ENCODE measurements at places on chromosomes 3 and 15.

GRCh38 chr3:123893012-123893411 lies 8.9 kb upstream of the MYLK start:
- no peak for DNase-seq

GRCh38 chr3:95351158-95351557 lies 1288.3 kb downstream of the NSUN3 start:
- DNase-seq = no peak

DNA sequence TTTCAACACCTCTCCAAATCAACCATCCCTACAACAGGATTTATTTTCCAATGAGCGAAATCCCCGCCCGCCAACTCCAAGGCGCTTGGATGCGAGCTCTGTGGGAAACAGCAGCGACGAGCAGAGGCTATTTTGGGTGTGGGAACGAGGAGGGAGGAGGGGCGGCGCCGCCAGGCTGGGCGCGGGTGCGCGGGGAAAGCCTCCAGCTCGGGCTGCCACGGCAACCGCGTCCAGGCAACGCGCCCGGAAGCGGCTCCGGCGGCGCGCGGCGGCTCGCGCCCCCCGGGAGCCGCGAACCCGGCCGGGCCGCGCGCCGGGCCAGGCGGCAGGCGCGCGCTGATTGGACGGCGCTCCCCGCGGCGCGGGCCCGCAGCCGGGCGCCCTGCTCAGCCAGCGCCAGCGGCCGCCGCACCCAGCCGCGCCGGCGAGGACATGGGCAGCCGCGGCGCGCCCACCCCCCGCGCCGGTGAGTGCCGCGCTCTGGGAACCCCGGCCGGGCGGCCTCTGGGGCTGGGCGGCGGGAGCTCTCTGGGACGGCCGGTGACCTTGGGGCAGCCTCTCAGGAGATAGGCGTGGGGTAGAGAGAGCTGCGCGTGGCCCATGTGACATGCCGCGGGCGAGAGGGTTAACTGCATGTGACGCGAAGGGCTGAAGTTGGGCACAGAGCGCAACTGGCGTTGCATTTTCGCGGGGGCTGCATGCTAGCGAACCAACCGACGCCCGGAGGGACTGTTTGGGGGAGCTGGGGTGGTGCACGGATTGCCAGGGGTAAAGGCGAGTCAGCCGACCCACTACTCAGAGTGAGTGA lies at the start of gene FAM81A:
FAM81A (plus strand) TSS at position 370 of the 808 bp plus-strand sequence. CDS start 20,441 bp downstream, outside the sequence.
- DNase-seq = peak; percentile 39

DNA sequence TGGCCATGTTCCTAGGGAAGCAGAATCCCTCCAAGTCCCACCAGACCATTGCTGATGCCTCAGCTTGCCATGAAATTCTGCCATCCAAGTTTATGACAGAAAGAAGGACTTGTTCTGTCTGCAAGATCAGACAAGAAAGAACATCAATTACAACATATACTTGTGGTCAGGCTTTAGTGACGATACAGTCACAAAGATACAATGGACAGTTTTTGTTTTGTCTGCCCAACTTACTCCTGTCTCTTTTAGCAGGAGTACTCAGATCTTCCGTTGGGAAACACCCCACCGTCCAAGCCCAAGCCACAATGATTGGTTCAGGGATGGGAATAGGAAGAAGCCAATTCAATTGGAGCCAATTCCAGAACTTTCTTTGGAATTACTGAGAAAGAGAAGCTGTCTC lies 15.7 kb downstream of the KLHL6 start:
- DNase-seq = no peak

DNA sequence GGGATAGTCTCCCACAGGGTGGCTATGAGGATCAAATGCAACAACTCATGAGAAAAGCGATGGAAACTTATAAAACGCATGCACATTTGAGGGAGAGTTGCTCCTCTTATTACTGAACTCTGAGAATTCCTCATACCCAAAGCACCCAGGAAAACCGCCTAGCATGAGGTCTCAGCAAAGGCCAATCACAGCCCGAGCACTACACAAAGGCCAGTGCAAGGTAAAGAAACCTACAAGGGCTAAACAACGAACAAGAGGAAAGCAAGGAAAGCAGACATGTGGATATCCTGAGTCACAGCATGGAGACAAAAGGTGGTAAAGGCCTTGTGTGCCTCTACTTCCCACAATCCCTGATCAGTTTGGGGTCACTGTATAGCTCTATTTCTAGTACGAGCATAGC lies 7.1 kb downstream of the RAB43 start:
- no peak for DNase-seq

DNA sequence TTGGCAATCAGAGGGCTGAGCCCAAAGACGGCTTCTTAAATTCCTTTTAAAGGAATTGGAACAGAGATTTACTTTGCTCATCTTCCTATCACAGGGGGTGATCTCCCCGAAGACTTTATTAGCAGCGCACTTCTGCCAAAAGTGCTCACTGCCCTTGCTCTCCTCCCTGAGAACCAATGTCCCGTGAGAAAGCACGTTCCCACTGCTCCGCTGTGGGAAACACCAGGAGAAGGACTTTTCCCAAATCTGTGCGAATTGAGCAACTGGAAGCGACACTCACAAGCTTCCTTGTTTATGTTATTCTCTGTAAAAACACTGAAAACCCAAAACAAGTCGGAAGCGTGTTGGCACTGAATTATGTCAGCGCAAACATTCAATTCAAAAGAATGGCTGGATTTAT lies 670.8 kb upstream of the NR2F2 start:
- no peak for DNase-seq

GRCh38 chr3:51580418-51580817 lies 41.9 kb downstream of the RAD54L2 start:
- DNase-seq = no peak

- no peak for DNase-seq
Observed at GRCh38 chr3:31405515-31405914, 127.2 kb upstream of the STT3B start.

GRCh38 chr3:132785292-132785691 lies 63.1 kb upstream of the NPHP3 start:
- DNase-seq = no peak

- no peak for DNase-seq
Observed at GRCh38 chr3:150035301-150035779, 64.6 kb upstream of the PFN2 start.

DNA sequence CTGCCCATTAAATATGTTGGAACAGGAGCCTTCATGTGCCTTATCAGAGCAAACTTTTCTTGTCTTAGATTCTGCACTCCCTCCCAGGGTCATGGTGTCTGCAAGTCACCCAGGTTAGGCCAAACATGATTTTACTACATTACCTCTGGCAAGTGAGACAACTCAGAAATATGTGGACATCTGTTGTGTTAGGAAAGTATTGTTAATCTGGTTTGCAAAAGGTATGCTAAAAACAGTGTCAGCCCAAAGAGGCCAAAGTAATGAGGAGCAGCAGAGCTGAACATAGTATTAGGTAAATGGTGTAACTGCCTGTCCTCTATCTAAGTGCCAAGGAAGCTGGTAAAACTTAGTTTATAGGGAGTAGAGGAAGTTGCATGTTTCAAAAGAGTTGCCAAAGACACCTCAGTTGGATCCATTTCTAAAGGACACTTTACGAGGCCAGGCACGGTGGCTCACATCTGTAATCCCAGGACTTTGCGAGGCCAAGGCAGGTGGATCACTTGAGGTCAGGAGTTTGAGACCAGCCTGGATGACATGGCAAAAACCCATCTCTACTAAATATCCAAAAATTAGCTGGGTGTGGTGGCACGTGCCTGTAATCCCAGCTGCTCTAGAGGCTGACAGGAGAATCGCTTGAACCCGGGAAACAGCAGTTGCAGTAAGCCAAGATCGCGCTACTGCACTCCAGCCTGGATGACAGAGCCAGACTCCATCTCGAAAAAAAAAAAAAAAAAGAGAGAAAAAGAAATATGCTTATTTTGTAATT lies 22.5 kb upstream of the PPIB start:
- no peak for DNase-seq

- no peak for DNase-seq
Observed at GRCh38 chr3:167859610-167860009, 124.1 kb downstream of the SERPINI1 start.

- DNase-seq = peak; percentile 53
Observed at GRCh38 chr3:138180375-138181029, 5.8 kb upstream of the DBR1 start.

- no peak for DNase-seq
Observed at GRCh38 chr15:95113041-95113440, 881.7 kb downstream of the MCTP2 start.

DNA sequence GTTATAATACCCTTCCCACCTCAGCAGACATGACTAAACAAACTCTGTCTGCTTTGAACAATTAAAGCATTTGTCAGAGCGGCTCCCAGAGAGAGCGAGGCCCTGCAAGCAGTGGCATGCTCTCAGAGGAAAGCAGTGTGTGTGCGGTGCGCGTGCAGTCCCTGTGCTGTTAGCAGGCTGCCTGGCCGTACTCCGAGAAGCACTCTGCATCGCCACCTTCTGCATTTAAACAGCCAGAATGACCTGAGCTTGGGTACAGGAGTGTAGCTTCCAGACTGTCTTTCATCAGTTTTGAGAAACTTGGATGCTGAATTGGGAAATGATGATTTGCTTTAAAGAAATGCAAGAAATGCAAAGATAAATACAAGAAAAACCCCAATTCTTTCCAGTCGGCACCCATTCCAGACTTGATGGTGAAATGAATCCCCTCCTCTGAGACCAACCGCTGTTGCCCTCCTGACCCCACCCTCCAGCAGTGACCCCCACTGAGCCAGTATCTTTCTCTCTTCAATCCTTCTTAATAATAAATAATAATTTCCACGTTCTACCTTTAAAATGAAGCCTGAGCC lies 113.5 kb downstream of the VGLL4 start:
- no peak for DNase-seq

DNA sequence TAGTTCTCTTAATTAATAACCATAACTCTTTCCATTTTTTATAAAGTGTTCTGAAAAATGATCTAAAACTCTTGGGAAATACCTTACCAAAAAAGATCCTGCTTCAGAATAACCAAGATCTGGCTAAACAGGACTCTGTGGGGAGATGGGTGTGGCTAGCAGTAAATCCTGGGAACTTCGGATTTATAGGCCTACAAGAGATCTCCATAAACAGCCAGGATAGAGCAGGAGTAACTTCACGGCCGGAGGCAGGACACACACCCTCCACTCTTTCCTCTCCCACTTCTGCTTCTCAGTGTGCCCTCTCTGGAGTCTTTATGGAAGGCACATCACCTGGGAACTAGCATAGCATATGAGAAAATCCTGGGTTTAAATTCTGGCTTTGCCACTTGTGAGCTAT lies 309.4 kb upstream of the SOX2 start:
- DNase-seq = no peak

- DNase-seq = no peak
Observed at GRCh38 chr3:110343376-110343775, 728.2 kb upstream of the NECTIN3 start.

- DNase-seq = no peak
Observed at GRCh38 chr3:86942206-86942605, 48.7 kb downstream of the VGLL3 start.

DNA sequence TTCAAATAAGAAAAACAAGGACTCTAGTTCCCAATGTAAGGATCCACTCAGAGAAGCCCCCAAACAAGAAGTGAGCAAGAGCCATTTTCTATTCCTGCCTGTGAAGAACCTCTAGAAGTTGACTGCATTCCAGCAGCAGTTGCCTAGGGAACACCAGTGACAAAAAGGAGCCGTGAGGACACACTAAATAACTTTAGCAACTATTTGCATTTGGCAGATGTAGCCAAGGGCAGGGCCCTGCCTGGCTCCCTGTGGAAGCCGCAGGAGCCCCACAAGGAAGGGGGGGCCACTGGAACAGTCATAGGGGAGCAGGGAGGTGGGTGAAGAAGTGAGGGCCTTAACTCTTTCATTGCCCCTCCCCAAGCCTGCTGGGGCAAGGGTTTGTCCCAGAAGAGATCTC lies 470.2 kb upstream of the PROK2 start:
- DNase-seq = no peak

DNA sequence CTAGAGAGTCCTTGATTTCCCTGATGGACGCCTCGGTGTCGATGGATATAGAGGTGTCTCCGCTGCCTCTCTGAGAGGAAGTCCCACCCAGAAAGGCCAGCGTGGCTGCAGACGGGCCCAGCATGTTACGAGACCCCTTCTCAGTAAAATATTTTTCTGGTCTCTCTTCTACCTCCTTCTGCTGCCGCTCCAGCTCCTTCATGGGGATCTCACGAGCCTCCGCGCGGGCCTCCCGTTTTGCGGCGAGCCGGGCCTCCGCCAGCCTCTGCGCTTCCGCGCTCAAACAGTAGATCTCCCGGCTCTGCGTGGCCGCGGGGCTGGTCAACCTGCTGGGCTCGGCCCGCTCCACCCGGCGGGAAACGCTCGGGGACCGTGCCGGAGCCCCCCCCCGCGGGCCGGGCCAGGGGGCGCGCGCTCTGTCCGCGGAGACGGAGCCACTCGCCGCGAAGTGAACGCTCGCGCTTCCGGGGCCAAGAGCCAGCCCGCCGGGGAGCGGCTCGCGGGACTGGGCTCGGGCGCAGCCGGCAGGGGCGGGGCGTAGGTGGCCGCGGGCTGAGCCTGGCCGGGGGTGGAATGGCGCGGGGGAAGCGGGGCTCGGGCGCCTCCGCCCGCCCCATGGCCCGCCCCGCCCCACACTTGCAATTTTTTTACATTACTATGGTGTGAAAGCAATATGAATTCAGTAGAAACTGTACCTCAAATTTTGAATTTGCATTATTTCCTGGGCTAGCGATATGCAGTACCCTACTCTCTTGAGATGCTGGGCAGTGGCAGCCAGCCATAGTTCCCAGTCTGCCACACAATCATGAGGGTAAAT lies 10.2 kb upstream of the KCNMB3 start:
- DNase-seq = peak; percentile 77

DNA sequence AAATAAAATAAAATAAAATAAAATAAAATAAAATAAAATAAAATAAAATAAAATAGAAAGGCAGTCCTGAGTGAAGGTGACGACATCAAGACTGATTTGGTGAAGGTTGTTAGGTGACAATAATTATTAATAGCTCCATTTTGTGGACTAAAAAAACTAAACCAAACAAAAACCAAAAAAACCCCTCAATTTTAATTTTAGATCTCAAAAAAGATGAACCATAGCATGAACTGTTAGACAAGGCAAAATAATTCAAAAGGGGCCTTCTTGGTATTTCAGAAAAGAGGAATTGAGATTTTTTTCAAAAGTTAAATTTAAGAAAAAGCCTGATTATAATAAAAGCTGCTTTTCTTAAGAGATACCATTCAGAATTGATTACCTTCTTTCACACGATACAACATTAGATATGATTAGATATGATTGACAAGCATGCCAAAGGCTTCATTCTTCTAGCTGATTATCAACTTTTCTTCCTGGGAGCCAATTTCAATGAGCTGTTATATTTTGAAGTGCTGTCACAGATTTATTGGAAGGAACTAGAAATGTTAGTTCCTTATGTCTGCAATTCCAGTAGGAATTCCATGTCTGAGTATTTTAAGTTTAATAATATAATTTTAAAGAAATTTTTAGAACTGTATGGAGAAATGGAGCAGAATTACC lies 244.7 kb downstream of the MBNL1 start:
- no peak for DNase-seq

- DNase-seq = no peak
Observed at GRCh38 chr3:128277378-128278069, 124.2 kb downstream of the EEFSEC start.
